ENCODE measurements at places on chromosomes 2 and 18.

GRCh38 chr2:56118474-56118873 is 65.3 kb upstream of the CCDC85A start:
- DNase-seq, result no peak

- no peak for DNase-seq
Observed at GRCh38 chr2:2294183-2294690, 36.8 kb downstream of the MYT1L start.

DNA sequence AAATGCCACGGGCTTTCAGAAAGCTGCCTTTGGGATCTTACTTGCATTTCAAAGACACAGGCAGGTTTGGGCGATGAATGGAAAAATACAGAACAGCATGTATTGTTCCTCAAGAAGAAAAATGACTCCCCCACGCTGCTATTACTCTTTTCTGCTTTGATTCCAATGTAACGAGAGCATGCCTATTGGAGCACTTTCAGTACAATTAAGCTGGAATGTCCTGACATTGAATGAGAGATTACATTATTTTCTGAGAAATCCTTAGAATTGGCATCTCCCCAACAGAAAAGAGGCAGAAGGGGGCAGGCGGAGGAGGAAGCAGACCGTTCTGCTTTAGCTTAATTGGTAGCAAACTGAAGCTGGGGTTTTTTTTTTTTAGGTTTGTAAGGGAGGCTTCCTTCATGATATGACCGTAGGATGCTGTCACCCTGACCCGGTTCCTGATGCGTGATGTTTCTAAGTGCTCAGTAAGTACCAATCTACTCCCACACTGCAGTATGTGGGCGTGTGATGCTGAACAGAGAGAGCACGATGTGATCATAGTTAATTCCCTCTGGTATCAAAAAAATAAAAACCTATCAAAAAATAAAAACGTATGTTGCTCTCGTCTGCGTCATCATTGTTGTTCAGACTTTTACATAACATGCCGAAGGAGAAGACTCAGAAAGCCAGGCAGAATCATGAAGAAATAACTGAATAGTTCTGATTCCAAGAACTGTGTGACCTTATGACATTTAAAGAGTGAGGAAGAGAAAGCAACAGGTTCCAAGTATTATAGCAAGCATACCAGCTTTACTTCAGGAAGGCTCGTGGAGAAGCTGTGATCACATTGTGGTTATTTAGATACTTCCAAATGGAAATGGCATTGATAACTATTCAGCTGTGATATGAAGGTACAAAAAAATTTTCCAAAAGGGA is 40.5 kb downstream of the LONRF2 start:
- DNase-seq, result no peak

GRCh38 chr2:151097128-151097527 is 164.5 kb downstream of the RBM43 start:
- no peak for DNase-seq

DNA sequence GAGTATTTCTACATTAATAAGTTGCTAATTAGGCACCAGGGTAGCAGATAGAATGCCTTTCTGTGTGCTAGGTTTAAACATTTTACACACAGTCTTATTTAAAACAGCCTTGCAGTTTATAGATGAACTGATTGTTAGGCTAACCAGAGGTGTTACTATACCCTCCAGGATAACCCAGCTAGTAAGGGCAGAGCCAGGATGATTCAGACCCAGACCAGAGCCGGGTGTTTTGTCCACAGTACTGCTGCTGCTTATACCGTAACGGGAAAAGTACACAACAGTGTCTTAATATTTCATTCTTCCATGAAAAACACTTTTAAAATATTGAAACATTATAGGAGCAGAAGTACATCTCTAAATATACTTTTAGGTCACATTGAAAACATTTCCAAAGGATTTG is 82.7 kb downstream of the MALT1 start:
- no peak for DNase-seq
